ENCODE measurements at places on chromosomes 2 and 18. TPM values are rescaled to one million over a fixed set of nuclear protein-coding genes. Genes with fewer than 3 reads are reported as not detected.

- no peak for DNase-seq
Measured at GRCh38 chr18:4961121-4961909, 235.7 kb downstream of the AKAIN1 start.

DNA sequence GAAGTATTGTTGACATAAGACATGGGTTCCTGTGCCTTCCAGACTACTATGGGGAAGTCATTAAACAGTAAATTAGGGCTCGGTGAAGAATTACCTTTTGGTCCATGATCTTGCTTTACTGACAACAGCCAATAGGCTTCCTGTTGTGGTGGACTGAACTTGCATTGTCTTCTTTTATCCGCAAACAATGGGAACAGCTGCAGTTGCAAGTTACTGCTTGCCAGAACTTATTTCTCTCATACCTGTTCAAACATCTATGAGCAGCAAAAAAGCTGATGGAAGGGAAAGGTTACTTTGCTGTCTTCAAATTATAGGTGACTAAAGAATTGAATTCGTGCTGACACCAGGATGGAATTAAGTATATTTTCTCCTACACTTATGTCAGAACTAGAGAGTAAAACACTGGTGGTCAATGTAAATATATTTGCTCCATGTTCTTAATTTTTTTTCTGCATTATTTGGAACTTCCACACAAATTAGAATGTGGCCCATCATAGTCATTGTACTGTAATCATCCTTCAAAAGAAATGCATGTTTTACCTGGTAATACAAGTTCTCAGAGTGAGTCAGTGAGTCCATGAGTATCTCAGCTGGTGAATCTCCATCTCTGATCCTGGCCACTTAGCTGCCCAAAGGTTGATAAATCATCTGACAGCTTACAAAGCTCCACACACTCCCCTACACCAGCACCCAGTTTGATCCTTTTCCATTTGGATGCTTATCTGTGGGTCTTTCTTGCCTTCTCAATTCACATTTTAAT lies 37.3 kb upstream of the RNF152 start:
- DNase-seq: no peak

DNA sequence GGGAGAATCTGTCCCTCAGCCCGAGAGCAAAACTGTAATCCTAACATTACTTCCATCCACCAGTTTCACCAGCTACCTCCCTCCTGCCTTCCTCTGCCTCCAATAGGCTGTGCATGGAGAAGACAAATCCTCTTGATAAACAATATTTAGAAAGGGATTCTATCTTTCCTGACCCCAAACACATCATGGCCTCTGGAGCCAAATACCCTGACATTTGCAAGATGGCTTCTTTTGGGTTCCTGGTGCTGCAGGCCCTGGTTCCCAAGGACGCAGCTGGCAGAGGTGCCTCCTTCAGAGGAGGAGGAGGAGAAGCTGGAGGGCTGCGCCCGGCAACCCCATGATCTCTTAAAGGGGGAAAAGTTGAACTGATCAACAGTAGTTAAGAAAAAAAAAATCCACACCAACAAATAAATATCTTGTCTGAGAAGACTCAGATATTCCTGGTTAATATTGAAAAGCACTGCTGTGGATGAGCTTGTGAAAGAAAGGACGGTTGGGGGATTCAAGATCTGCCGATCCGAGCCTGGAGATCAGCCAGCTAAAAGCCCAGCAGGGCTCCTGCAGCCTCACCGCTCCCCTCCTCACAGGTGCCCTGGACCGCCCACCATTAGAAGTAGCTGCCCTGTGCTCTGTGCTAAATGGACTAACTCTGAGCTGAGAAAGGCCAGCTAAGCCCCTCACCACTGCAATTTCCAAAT lies 116.8 kb downstream of the MSH2 start:
- DNase-seq: no peak

DNA sequence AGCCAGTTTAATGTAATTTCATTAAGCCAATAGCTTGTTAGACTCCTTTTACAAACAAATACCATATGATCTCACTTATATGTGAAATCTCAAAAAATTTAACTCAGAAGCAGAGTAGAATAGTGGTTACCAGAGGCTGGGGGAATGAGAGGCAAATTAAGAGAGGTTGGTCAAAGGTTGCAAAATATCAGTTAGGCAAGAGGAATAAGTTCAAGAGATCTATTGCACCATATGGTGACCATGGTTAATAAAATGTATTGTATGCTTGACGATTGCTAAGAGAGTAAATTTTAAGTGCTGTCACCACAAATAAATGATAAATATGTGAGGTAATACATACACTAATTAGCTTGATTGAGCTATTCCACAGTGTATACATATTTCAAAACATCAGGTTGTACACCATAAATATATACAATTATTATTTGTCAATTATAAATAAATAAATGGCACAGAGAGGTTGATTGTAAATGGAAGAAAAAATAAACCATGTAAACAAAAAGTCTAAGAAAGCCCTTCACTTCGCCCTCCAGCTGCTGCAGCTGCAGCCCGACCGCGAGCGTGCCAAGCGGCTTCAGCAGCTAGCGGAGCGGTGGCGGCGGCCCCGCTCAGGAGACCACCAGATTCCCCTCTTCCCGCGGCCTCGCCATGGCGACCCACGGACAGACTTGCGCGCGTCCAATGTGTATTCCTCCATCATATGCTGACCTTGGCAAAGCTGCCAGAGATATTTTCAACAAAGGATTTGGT lies 23.0 kb upstream of the ACTR2 start:
- DNase-seq: no peak

The EVX2 gene
- polyA plus RNA-seq: 0.04 TPM

DNA sequence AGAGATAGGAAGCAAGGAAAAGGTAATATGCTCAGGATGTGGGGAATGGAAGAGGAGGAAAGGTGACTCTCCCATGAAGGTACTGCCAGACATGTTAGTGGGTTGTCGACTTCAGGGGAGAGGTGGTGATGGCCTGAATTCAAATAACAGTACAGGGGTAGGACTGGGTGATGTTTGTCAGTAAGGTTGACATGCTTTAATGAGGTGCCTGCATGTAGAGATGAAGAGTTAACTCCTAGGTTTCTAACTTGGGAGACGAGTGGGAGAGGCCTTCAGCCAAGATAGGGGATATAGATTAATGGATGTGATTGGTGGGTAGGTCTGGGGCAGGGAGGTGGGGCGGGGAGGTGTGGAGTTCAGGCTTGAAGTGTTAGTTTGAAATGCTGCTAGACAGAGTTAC lies 2.6 kb downstream of the NAPG start:
- no peak for DNase-seq

The IL1RL1 gene
- polyA plus RNA-seq: 0.40 TPM

GRCh38 chr2:196274387-196274809 lies 103.0 kb upstream of the STK17B start:
- DNase-seq: no peak

GRCh38 chr2:175817221-175817620 lies 184.8 kb downstream of the LNPK start:
- no peak for DNase-seq

The NT5DC4 gene
- 0.08 TPM for polyA plus RNA-seq

GRCh38 chr2:58680755-58681310 lies 439.7 kb upstream of the FANCL start:
- no peak for DNase-seq

- DNase-seq: no peak
Measured at GRCh38 chr18:76232779-76233178, 262.3 kb downstream of the ZNF516 start.

The LGALSL gene
- polyA plus RNA-seq: 44.9 TPM

DNA sequence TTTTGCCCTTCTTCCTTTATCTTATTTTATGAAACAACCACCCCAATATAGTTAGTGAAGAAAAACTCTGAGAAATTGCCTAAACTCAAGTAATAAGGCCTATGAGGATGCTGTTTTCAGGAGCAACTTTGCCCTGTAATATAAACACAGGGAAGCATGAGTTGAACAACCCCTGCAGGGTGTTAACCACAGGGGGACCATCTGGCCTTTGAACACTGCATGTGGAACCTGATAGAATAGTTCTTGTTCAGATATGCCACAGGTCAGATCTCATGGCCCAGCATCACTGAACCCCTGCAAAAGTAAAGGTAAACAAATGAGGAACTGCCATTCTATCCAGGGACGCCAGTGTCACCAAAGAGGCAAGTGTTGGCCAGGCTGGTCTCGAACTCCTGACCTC lies 82.6 kb downstream of the MAPK4 start:
- DNase-seq: no peak

The CXCR2 gene
- polyA plus RNA-seq: 0.19 TPM

DNA sequence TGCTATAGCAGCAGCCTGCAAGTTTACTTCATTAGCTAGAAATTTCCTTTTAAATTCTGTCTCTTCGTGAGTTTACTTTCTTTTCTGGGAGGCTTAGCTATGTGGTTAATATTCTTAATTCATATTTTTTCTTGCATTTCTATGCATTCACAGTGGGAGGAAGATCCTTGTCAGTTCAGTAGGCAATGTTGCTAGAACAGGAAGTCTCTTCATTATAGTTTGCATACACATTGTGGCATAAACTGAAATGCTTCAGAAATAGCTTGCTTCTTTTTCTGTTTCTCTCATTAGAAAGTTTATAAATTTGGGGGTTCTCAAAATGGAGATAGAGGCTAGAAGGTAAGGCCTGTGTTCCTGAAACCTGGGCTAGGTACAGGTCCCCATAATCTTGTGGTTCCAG lies 8.1 kb upstream of the ARHGAP15 start:
- no peak for DNase-seq

- DNase-seq: no peak
Measured at GRCh38 chr2:28096421-28096820, 205.9 kb downstream of the BABAM2 start.

The SOCS6 gene
- 35.4 TPM for polyA plus RNA-seq

DNA sequence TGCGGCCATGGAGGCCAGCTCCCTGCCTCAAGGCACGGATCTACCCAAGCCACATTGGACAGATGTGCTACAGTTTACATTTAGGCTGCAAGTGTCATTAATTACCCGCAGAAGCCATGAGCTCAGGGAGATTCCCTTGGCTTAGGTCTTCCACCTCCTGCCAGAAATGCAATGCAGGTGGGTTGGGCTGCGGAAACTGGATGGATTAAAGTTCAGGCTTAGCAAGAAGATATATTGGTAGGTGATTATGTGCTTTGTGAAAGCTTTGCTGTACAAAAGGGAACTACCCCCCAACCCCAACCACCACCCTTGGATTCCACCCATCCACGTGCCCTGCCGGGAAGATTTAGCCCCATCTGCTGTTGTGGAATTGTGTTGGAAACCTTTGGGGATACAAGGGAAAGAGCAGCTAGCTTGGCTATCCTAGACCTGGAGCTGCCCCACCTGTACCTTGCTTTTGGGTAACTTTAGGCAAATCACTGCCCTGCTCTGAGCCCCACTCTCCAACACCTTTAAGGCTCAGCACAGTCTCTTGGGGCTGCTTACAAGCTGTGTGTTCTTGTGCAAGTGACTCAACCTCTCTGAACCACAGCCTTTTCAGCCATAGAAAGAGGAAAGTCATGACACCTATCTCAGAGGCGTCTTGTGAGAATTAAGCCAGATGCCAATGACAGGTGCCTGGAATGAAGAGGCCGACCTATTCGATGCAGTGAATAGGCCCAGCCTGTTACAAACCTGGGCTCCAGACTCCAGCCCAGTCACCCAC lies 141.6 kb upstream of the GLI2 start:
- no peak for DNase-seq

The UGT1A1 gene
- polyA plus RNA-seq: 0.17 TPM

DNA sequence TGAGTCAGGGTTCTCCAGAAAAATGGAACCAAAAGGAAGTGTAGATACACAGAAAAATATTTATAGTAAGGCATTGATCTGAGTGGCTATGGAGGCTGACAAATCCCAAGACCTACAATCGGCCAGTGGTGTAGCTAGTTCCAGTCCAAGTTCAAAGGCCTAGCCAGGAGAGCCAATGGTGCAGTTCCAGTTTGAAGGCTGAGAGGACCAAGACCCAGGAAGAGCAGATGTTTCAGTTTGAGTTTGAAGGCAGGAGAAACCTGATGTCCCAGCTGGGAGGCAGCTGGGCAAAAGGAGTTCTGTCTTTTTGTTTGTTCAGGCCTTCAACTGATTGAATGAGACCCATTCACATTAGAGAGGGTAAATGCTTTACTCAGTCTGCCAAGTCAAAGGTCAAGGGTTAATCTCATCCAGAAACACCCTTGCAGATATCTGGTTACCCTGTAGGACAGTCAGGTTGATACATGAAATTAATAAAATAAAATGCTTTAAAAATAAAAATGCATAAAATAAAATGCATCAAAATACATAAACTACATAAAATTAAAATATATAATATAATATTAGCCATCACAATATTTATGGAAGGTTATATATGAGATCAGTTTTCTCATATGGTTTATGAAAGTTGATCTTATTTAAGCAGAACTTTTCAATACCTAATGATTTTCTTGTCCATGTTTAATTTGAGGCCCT lies 38.7 kb downstream of the KCNE4 start:
- no peak for DNase-seq

- no peak for DNase-seq
Measured at GRCh38 chr2:224875153-224875552, 159.0 kb upstream of the CCDC195 start.

GRCh38 chr2:35827086-35827485 lies 528.5 kb upstream of the CRIM1 start:
- DNase-seq: no peak

DNA sequence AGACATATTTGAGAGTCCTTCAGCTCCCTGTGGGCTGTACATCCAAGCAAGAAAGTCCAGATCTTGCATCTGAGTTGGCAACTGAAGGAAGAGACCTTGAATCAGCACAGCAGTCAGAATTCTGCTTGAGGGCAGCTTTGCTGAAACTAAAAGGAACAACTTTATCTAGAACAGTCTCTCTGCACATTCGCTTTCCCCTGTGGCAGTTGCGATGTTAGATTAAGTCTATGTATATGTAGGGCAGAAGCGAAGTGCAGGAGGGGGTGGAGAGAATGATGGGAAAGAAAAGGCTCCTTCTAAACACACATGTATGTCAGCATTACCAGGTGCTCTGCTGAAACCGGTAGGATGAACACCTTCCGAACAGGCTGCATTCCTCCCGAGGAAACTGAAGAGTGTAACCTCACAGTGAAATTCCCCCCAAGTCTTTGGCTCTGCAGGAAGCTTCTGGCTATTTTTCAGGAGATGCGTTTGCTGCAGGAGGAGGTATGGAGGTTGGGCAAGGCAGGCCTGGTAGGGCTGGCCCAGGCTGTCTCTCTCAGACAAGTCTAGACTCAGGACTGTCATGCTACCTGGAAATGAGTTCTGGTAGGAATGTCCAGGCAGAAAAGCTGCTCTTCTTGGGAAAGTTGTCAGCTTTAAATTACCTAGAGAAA lies 70.0 kb upstream of the ATL2 start:
- no peak for DNase-seq

DNA sequence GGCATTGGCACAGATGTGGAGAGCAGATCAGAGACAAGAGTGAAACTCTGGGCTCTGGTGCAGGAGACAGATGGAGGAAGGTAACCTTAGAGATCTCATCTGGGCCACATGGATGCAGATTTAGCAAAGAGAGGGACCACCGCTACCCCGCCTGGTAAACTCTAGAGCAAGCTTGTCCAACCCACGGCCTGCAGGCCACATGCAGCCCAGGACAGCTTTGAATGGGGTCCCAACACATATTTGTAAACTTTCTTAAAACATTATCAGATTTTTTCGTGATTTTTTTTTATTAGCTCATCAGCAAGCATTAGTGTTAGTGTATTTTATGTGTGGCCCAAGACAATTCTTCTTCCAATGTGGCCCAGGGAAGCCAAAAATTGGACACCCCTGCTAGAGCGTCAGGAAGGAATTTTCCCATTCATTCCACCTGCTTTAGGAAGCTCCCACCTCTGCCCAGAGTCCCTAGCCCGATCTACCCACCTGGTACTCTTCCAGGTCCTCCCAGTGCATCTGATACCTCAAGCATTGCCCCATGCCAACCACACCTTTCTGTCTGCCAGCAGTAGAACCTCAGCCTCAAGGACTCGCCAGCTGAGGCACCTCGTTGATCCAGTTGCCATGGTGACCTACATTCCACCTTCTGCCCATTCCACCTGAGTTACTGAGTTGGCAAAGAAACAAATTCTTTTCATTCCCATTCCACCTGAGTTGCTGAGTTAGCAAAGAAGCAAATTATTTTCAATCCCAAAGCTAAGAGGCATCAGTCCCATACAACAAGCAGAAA lies at the start of gene CIB4:
Gene CIB4, minus strand, starts transcription at position 586 of the 784 bp plus-strand sequence. Its CDS starts 52 bp downstream, at position 534.
- DNase-seq: no peak

Measured in right renal pelvis (tissue), 4 donors.